ENCODE measurements at places on chromosomes 4 and X.
A peak's percentile ranks its signal among the peaks of the same experiment; 100 is the strongest.

- no peaks in the 10 kb centered on the region for H3K4me1 ChIP-seq
- H3K36me3 ChIP-seq, result no peaks in the 10 kb centered on the region
- no peaks in the 10 kb centered on the region for H3K27me3 ChIP-seq
- H3K4me3 ChIP-seq, result no peak overlapping the region
- H3K27ac ChIP-seq, result no peak overlapping the region
Measured at GRCh38 chr4:64889906-64890610, 480.8 kb upstream of the TECRL start.

GRCh38 chr4:94714365-94715160 is 43.2 kb upstream of the BMPR1B start:
- H3K4me1 ChIP-seq, result no peaks in the 10 kb centered on the region
- H3K36me3 ChIP-seq, result no peaks in the 10 kb centered on the region
- no peaks in the 10 kb centered on the region for H3K27me3 ChIP-seq
- no peak overlapping the region for H3K4me3 ChIP-seq

DNA sequence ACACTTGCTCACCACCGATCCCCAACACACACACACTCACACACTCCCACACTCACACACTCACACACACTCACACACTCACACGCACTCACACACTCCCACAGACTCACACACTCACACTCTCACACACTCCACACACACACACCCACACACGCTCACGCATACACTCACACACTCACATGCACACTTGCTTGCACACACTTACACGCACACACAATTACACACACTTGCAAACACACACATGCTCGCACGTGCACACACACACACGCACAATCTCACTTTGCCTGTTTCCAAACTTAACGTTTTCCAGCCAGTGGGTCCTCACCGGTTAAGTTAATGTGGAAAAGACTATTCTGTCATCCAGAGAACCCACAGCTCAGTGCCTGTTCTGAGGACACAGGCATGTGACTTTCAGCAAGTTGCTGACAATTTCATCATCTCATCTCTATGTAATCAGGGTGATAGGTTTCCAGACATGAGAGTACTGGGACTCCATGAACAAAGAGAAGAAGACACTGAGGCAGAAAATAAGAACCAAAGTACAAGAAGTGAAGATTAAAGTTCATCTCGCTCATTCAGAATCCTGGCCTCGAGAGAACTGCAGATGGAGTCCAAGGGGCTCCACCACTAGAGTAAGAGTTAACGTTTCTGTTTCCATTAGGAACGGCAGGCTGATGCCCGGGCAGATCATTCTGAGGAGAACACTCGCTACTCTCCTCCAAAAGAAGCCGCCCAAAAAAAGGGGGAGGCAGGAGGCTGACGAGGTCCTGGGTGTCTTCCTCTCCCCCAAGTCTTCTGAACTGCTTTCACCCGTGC is 153.2 kb upstream of the FRG1 start:
- no peak overlapping the region for H3K4me3 ChIP-seq
- no peaks in the 10 kb centered on the region for H3K36me3 ChIP-seq
- H3K4me1 ChIP-seq, result no peaks in the 10 kb centered on the region
- H3K27me3 ChIP-seq, result no peaks in the 10 kb centered on the region

DNA sequence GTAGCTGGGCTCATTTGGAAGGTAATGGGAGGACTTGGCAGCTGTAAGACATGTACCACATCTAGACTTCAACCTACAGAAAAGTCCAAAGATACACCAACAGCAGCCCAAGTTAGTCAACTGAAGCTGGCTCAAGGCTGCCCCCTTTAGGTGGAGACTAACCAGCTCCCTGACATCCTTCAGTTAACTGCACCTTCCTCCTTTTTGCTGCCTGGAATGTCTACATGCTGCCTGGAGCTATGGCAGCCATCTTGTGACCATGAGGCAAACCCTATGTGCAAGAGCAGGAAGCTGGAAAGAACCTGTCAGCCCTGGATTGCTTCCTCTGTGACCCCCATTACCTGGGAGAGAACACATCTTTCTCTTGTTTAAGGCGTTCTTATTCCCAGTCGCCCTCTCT is 25.8 kb downstream of the ARSD start:
- no peaks in the 10 kb centered on the region for H3K4me1 ChIP-seq
- no peak for DNase-seq

GRCh38 chr4:181731900-181732299 is 511.3 kb upstream of the TENM3 start:
- no peak overlapping the region for H3K27ac ChIP-seq
- H3K27me3 ChIP-seq, result no peaks in the 10 kb centered on the region
- H3K4me3 ChIP-seq, result no peak overlapping the region
- DNase-seq, result no peak

- H3K27me3 ChIP-seq, result peaks cover 6% of the 10 kb centered on the region
- no peaks in the 10 kb centered on the region for H3K36me3 ChIP-seq
- DNase-seq, result no peak
Measured at GRCh38 chr4:118348886-118349285, 3.9 kb downstream of the PRSS12 start.

GRCh38 chrX:34365471-34365870 is 233.4 kb upstream of the FAM47A start:
- H3K27ac ChIP-seq, result no peak overlapping the region
- no peaks in the 10 kb centered on the region for H3K27me3 ChIP-seq
- no peaks in the 10 kb centered on the region for H3K36me3 ChIP-seq
- no peak overlapping the region for H3K4me3 ChIP-seq
- DNase-seq, result no peak

DNA sequence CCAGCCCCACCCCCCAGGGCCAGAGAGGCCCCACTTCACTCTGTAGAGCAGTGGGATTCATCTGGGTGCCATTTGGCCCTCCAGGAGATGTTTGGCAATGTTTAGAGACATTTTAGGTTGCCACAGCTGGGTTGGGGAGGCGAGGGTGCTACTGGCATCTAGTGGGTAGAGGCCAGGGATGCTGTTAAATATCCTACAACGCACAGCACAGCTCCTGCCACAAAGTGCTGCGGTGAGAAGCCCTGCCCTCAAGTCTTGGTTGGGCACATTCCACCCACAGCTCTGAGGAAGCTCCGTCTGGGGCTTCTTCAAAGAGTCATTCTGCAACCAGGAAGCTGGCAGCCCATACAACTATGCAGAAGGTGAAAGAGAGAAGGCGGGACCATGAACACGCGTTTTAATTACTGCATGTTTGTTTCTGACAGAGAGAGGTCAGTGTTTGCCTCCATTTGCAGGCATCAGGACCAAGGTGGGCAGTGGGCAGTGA is 48.1 kb upstream of the FAM9C start:
- H3K27me3 ChIP-seq, result no peaks in the 10 kb centered on the region
- H3K36me3 ChIP-seq, result no peaks in the 10 kb centered on the region
- no peak for DNase-seq
- H3K27ac ChIP-seq, result no peak overlapping the region
- no peak overlapping the region for H3K4me3 ChIP-seq
- H3K4me1 ChIP-seq, result no peaks in the 10 kb centered on the region

DNA sequence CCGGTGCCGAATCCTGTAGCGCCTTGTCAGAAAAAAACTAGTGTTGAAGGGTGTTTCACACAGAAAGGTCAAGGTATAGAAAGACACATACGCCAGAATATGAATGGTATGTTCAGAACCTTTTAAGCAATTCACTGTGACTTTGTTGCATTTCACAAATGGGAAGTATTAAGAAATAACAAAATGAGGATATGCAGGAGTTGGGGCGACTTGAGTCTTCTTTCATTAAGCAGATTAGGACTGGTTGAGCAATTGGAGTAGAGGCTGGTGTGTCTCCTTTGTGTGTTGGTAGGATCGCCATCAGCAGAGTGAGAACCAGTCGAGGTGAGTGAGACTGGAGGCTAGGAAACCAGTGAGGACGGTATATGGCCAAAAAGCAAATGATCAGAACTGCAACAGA is 1454.5 kb upstream of the TENM3 start:
- H3K36me3 ChIP-seq, result no peaks in the 10 kb centered on the region
- no peaks in the 10 kb centered on the region for H3K27me3 ChIP-seq
- no peak for DNase-seq

- no peaks in the 10 kb centered on the region for H3K4me1 ChIP-seq
- H3K27ac ChIP-seq, result no peak overlapping the region
- no peak for DNase-seq
- H3K4me3 ChIP-seq, result no peak overlapping the region
Measured at GRCh38 chr4:152160225-152160800, 375.6 kb downstream of the FBXW7 start.

- H3K27ac ChIP-seq, result no peak overlapping the region
- no peak overlapping the region for H3K4me3 ChIP-seq
- peak; percentile 66 for DNase-seq
- H3K36me3 ChIP-seq, result no peaks in the 10 kb centered on the region
- no peaks in the 10 kb centered on the region for H3K4me1 ChIP-seq
Measured at GRCh38 chr4:24488399-24489164, 95.8 kb downstream of the DHX15 start.

GRCh38 chrX:1564750-1565683 is 26.4 kb upstream of the AKAP17A start:
- no peaks in the 10 kb centered on the region for H3K4me1 ChIP-seq
- no peak overlapping the region for H3K27ac ChIP-seq
- no peak overlapping the region for H3K4me3 ChIP-seq

- no peaks in the 10 kb centered on the region for H3K36me3 ChIP-seq
- no peaks in the 10 kb centered on the region for H3K27me3 ChIP-seq
- no peak for DNase-seq
- no peak overlapping the region for H3K27ac ChIP-seq
Measured at GRCh38 chrX:131646106-131646505, 102.2 kb downstream of the OR13H1 start.

DNA sequence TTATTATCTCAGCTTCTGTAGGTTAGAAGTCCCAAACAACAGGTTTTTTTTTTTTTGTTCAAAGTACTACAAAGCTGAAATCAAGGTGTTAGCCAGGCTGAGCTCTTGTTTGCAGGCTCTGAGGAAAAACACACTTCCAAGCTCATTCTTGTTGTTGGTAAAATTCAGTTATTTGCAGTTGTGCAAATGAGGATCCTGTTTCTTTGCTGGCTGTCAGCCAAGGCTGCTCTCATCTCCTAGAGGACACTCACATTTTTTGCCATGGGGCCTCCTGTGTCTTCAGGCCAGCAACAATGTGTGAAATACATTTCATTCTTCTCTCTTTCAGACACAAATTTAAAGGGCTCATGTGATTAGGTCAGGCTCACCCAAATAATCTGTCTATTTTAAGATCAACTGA is 60.3 kb upstream of the HSD17B10 start:
- DNase-seq, result no peak
- H3K27ac ChIP-seq, result no peak overlapping the region
- no peaks in the 10 kb centered on the region for H3K4me1 ChIP-seq
- H3K4me3 ChIP-seq, result no peak overlapping the region
- no peaks in the 10 kb centered on the region for H3K36me3 ChIP-seq

- H3K27ac ChIP-seq, result no peak overlapping the region
- DNase-seq, result no peak
- H3K4me1 ChIP-seq, result no peaks in the 10 kb centered on the region
- no peaks in the 10 kb centered on the region for H3K27me3 ChIP-seq
- H3K4me3 ChIP-seq, result no peak overlapping the region
Measured at GRCh38 chrX:71174795-71175194, 30.2 kb downstream of the NLGN3 start.

DNA sequence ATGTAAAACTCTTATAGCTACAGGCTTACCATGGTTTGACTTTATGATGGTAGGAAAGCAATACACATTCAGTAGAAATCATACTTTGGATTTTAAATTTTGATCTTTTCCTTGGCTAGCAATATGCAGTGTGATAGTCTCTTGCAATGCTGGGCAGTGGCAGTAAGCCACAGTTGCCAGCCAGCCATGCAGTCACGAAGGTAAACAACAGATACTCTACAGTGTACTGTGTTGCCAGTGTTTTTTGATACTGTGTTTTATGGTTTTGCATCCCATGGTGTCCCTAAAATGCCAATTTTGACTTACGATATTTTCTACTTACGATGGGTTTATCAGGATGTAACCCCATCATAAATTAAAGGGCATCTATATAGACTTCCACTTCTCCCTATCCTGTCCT is 24.8 kb upstream of the KLF3 start:
- no peaks in the 10 kb centered on the region for H3K36me3 ChIP-seq
- no peak overlapping the region for H3K27ac ChIP-seq
- no peaks in the 10 kb centered on the region for H3K4me1 ChIP-seq
- DNase-seq, result no peak
- no peak overlapping the region for H3K4me3 ChIP-seq

GRCh38 chr4:11814758-11815157 is 386.1 kb upstream of the HS3ST1 start:
- H3K27ac ChIP-seq, result no peak overlapping the region
- DNase-seq, result no peak
- H3K27me3 ChIP-seq, result no peaks in the 10 kb centered on the region
- no peaks in the 10 kb centered on the region for H3K36me3 ChIP-seq

DNA sequence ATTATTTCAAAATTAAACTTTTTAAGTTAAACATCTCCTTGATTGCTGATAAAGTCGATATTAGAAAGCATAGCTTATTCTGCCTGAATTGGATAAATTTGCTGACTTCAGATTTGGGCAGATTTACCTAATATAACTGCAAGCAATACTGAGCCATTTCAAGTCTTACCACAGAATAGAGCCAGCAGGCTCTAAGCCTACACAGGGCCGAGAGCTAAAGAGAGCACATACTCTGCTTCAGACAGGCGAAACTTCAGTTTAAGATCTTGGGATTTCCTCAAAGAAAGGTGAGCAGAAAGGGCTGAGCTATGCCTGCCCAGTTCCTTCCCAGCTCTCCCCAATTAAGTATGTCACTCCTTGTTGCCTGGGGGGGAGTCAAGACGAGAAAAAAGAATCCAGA is 240.6 kb upstream of the NOCT start:
- no peak for DNase-seq
- H3K27ac ChIP-seq, result no peak overlapping the region
- H3K4me3 ChIP-seq, result no peak overlapping the region
- no peaks in the 10 kb centered on the region for H3K36me3 ChIP-seq

DNA sequence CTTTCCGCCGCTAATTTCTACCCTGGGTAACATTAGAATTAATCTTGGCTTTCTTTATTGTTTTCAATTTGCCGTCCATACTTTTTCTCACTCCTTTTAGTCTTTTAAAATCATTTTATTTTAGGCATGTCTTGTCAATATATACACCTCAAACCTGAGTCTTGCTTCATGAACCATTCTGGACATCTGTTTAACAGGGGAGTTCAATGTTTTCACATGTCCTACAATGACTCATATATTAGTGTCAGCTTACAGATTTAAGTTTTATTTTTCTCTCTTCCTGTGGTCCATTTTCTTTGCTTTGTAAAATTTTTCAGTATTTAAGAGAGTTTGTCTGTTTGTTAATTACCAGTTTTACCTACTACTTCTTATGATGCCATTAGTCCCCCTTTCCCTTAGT is 89.5 kb downstream of the LCORL start:
- no peak overlapping the region for H3K27ac ChIP-seq
- H3K27me3 ChIP-seq, result no peaks in the 10 kb centered on the region
- H3K4me1 ChIP-seq, result no peaks in the 10 kb centered on the region

DNA sequence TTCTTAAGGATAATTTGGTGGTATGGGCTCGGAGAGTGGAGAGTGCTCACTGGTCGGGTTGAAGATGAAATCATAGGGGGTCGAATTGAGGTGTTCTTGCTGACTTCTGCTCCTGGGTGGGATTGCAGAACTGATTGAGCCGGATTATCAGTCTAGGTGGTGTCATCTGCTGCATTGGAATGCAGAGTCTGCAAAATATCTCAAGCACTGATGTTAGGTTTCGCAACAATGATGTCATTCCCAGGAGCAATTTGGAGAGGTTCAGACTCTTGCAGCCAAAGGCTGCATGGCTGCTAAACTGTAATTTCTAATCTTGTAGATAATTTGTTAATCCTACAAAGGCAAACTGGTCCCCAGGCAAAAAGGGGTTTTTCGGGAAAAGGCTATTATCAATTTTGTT is 67.7 kb downstream of the RHOH start:
- H3K27me3 ChIP-seq, result no peaks in the 10 kb centered on the region
- no peaks in the 10 kb centered on the region for H3K36me3 ChIP-seq
- no peak overlapping the region for H3K27ac ChIP-seq
- DNase-seq, result no peak

- no peak overlapping the region for H3K27ac ChIP-seq
- H3K36me3 ChIP-seq, result no peaks in the 10 kb centered on the region
- H3K27me3 ChIP-seq, result no peaks in the 10 kb centered on the region
- H3K4me1 ChIP-seq, result no peaks in the 10 kb centered on the region
- no peak overlapping the region for H3K4me3 ChIP-seq
Measured at GRCh38 chr4:24642981-24643547, 58.7 kb upstream of the DHX15 start.
